ENCODE measurements at places on chromosomes 1 and 21.

DNA sequence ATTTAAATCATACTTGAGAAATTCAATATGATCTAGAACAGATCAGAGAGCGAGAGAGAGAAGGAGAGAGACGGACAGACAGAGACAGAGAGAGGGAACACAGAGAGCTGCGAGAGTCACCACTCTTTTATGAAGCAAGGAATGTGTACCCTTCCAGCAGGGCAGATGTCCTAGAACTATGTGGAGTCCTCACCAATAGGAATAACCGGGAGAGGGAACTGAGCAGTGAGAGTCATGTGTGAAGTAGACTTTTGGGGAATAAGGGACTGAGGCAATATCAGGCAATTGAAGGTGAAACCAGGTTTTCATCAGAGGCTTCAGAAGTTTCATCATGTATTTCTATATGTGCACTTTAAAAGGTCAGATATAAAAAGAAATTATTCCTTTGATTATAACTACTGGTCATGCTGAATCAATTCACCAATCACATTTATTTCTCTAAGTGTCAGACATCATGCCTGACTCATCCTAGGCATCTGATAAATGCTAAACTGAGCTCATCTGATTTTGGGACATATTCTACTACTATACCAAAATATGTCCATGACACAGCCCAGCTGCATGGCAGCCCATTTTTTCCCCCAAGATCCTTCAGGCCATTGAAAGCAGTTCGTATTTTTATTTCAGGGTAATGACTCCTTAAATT lies 22.4 kb downstream of the VTCN1 start:
- no peak for DNase-seq

DNA sequence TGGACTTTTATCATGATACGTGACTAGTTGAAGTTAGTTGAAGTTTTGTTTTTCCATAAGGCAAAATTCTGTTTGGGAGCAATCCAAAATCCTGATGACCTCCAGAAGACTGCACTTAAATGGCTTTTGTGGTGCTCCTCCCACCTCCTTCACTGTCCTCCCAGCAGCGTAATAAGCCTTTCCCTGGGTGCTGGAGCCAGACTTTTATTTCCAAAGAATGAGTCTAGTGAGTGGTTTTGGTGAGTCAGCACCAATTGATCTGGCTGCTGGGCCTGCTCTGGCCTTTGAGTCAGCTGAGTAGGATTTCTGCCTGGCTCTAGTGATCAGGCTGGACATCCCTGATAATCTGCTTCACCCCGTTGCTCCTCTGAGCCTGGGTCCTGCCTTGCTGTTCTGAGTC lies 21.7 kb upstream of the KCND3 start:
- DNase-seq, result no peak

DNA sequence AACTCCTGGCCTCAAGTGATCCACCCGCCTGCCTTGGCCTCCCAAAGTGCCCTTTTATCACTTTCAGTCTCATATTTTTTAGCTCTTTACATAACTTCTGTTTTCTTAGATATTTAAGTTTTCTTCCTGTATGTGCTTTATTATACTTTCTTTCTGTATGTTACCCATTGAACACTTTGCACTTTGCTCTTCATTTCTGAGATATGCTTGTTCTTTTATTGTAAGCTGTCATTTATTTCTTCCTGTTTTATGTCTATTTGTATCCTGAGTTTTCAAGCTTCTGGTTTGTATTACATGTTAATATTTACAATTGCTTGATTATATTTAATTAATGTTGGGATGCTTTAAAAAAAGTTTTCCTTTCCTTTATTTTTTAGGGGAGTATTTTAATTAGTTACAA lies 35.7 kb downstream of the ZSCAN20 start:
- no peak for DNase-seq

GRCh38 chr1:18341291-18342069 lies 139.2 kb upstream of the KLHDC7A start:
- peak; percentile 34 for DNase-seq

GRCh38 chr1:173392895-173393658 lies 84.1 kb upstream of the PRDX6 start:
- no peak for DNase-seq

- DNase-seq, result no peak
These were observed 495.6 kb upstream of the C1orf87 start for GRCh38 chr1:60569189-60569588.

DNA sequence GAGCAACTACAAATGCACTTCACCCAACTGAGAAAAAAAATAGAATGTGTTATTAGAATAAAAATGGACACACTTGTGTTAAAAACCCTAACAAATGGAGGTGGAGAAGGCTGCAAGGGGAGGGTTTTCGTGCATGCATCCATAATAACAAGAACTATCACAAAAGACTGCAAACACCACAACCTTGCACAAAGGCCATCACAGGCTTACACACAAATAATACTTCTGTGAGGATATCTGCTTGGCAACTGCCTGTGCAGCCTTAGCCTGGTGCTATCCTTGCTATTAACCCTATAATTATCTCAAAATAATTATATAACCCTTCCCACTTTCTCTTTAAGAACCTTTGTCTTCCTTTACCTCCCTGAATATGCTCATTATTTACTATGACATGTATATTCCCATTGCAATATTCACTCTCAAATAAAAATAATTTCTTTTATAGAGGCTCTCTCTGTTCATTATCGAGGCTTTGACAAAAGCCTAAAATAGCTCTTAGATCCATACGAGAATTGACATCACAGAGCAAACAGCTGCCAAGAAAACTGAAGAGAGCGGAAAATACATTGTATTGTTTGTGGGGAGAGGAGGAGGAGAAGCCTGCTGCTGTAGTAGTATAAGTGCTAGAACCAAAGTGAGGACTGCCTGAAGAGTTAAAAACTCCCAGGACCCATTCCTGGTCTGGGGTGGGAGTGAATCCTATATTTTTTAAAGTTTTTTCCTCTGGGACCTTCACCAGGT lies 1768.7 kb downstream of the BRINP3 start:
- DNase-seq, result no peak

DNA sequence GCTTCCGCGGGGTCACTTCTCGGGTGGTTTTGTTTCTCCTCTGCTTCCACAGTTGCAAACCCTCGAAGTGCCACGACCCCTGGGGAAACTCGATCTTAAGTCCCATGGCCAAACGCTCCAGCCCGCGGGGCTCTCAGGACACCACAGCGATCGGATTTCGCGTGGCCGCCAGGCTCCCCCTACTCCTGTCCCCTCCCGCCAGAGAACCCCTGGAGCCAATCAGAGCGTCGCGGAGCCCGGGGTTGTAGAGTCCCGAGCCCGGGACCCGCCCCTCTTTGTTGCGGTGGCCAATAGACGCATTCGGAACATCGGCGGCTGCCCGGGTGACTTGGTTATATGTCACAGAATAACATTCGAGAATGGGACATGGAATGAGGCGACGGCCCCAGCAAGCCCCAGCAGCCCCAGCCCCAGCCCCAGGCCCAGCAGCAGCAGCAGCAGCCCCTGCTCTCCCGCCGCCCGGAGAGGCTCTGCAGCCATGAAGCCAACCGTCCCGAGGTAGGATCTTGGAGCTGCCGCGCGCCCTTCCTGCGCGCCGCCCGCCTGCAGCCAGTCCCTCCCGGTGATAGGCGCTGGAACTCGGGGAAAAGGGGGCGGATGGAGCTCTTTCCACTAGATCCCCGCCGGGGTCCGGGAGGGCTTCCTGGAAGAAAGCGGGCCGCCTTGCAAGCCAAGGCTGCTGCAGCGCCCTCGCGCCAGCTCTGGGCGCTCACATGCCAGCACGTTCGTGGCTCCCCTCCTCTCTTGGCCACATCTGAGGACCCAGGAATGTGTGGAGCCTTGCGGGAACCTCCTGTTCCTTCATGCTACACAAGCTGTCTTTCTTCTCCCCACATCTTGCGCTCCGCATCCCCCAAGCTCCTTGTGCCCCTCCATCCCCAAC lies at the start of gene VASH2:
VASH2 (plus strand) TSS at position 299 of the 883 bp plus-strand sequence. CDS start 1,002 bp downstream, outside the sequence.
- peak; percentile 90 for DNase-seq

DNA sequence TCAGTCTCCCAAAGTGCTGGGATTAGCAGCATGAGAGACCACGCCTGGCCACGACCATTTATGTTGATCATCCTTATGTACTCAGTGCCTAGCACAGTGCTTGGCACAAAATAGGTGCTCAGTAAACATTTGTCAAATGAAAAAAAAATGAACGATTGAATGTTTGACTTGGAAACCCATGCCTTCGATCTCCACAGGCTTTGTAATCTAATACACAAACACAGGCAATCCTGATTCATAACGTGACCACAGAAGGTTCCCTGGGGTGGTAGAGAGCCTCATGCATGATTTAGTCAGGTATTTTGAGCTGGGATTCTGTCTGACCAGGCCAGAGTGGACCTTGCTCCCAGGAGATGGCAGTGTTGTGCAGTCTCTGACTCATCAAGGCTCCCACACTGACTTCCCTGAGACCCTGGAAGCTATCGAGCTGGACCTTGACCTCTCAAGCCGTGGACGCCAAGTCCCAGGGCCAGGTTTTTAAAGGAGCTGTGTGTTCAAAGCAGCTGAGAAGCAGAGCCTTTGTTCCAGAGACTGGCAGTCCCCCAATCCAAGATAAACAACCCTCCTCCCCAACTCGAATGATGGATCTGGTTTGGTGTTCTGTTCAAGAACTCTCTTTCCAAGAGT lies 81.1 kb downstream of the PGM1 start:
- peak; percentile 47 for DNase-seq

- DNase-seq, result no peak
These were observed 231.6 kb downstream of the TPR start for GRCh38 chr1:186143481-186143880.

GRCh38 chr1:43957407-43958040 lies 10.8 kb downstream of the IPO13 start:
- no peak for DNase-seq

DNA sequence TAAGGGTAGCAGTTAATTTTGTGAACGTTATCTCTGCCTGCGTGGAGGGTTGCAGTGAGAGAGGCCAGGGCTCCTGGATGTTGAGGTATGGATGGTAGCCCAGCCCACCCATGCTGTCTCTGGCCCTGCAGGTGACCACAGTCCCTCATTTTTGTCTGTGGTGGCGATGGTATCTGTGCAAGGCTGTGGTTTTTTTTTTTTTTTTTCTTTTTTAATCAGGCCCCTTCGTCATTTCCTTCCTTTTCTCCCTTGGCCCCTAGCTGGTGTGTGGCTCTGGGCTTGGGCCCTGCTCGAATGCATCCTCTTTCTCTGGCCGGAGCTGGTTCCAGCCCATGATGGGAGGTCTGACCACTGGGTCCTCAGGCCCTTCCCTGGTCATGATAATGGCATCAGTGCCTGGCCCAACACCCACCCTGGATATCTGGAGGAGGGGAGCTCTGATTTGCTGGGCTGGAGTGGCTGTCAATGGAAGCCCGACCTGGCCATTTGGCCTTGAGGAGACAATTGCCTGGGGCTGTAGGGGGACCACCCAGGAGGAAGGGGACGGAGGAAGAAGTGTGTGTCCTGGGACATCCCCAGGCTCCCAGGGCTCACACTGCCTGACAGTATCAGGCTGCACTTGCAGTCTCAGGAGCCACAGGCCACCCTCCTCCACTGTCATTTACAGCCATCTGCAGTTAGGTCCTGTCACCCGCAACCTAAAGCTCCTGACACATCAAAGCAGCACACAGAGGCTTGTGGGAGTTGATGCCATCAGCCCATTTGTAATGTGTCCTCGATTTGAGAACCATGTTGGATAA lies 8.1 kb upstream of the RNF187 start:
- DNase-seq, result no peak

DNA sequence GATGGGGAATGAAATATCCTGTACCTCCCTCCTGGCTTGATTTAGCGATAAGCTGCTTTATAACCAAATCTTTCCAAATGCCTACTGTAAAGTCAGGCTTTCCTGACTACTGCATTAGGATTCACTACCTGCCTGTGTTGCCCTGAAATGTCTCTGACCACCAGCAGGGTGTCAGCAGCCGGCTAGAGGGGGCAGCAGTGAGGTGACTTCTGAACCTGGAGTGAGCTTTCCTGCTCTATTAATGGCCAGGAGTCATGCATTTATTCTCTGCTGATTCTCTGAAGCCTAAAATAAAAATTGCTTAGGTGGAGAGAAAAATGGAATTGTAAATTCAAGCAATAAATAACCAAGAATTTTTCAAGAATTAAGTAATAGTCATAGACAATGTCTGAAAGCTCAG lies 2.5 kb downstream of the BACE2 start:
- DNase-seq, result no peak

- no peak for DNase-seq
These were observed 54.3 kb downstream of the RPS6KA1 start for GRCh38 chr1:26583646-26584485.

- DNase-seq, result no peak
These were observed 93.6 kb upstream of the DEPDC1 start for GRCh38 chr1:68590473-68590872.

GRCh38 chr1:22745669-22746585 lies 35.3 kb downstream of the EPHB2 start:
- no peak for DNase-seq

DNA sequence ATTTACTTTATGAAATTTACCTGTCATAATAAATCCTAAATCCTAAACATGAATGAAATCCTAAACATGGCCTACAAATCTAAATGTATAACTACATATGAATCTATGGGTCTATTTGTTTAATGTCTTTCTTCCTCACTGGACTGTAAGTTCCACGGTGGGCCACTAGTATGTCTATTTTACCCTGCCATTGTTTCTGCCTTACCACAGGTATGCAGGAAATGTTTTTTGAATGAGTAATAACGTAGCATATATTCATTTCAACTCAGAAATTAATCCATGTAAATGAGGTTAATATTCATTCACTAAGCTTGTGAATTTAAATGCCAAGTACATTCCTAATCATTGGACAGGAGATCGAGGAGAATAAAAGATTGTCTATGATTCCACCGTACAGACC lies 35.3 kb downstream of the B3GALNT2 start:
- DNase-seq, result no peak

DNA sequence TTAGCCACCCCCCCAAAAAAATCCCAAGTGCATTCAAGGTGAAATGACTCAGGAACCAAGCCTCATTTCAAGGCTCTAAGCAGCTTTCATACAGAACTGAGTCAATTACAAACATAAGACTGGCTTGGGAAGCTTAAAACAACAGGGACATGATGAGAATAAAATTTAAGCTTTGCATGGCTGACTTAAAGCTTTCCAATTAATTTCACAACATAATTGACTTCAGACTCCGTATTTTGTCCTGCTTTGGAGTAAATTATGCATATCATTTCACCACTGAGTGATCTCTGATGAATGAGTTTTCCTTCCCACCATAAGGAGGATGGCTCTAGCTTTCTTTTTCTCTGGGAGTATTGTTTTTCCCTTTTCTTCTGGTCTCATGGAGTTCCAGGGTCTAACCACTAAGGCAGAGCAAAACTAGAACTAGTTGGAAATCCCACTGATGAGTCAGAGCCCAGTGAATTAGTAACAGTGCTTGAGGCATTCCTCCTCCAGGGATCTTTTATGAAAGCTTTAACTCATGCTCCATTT lies 72.8 kb downstream of the XCL2 start:
- peak; percentile 44 for DNase-seq

DNA sequence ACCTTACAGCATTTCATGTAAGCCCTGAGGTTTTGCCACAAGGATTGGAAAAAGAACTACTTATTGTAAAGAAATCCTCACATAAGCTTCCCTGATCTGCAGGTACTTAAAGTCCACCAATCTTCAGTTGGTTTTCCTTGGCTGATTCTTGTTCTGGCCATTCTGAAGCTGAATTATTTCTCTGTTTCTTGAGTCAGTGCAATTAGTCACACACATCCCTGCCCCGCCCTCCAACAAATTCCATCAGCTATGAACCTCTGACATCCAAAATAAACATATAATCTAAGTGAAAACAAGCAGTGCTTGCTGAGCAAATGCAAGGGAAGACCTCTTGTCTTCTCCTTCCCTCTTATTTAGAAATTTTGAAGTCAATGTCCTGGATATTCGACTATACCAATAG lies 8.2 kb upstream of the FNDC7 start:
- DNase-seq, result no peak

- DNase-seq, result no peak
These were observed 16.1 kb downstream of the SLAMF1 start for GRCh38 chr1:160630523-160631451.
